ENCODE measurements at places on chromosomes 16 and 17.

DNA sequence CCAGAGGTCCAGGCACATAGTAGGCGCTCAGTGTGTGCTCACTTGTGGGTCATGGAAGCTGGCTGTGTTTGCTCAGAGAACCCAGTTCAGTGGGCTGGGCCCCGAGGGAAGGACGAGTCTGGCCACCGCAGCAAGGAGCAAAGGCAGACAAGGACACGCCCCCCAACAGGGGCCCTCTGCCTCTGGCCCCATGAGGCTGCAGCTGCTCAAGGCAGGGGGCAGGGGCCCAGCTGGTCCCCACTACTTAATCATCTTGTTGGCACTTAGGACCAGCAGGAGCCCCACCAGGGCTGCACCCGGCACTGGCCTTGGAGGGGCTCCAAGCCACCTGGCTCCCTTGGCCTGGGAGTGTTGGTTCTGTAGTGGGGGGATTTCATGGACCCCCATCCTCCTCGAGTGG is 16.1 kb downstream of the KCNJ12 start:
- no peak for DNase-seq

- no peak for DNase-seq
These were observed 20.5 kb downstream of the EFTUD2 start for GRCh38 chr17:44878627-44879221.

GRCh38 chr17:29043539-29044145 is 701 bp downstream of the PIPOX start:
- DNase-seq = no peak

GRCh38 chr16:87487361-87487924 is 5.4 kb downstream of the ZCCHC14 start:
- DNase-seq = peak; percentile 40

DNA sequence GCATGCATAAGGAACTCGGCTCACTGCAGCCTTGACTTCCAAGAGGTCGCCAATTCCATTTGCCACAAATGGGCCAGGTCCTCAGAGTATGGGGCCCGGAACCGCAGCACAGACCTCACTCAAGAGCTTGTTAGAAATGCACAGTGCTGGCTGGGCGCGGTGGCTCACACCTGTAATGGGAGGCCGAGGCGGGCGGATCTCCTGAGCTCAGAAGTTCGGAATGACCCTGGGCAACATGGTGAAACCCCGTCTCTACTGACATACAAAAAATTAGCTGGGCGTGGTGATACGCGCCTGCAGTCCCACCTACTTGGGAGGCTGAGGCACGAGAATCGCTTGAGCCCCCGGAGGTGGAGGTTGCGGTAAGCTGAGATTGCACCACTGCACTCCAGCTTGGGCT is 19.6 kb upstream of the N4BP1 start:
- DNase-seq = no peak

GRCh38 chr17:82440991-82441627 is 9.4 kb downstream of the CYBC1 start:
- DNase-seq = peak; percentile 54

DNA sequence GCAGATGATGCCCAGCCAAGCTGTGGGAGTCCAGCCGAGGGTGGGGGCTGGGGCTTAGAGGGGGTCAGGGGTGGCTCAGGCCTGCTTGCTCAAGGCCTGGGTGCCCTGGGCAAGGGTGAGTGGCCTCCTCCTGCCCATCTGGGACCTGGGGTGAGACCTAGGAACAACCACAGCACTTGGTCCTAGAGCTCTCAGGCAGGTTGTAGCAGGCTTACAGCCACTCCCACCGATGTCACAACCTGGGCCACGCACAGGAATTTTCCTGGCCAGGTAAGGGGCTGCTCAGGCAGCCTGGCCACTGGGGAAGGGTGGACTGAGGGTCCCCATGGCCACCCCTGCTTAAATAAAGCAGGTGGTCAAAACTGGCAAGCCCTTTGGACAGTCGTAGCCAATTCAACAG is 6.3 kb upstream of the SREBF1 start:
- no peak for DNase-seq

- DNase-seq = no peak
These were observed 53.0 kb downstream of the PECAM1 start for GRCh38 chr17:64337676-64338075.

DNA sequence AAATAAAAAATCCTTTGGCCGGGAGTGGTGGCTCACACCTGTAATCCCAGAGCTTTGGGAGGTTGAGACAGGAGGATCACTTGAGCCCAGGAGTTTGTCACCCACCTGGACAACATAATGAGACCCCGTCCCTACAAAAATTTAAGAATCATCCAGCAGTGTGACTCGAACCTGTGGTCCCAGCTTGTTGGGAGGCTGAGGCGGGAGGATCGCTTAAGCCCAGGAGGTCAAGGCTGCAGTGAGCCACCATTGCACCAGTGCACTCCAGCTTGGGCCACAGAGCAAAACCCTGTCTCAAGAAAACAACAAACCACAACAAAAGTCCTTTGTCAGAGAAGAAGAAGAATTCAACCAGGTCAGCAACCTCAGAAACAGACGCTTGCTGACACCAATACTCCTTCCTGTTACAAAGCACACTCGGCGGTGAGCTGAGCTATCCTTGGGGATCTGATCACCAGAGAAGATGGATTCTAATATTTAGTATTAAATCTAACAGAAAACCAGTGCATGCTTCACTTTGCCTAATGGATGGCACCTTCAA is 12.9 kb upstream of the PVALEF start:
- no peak for DNase-seq

DNA sequence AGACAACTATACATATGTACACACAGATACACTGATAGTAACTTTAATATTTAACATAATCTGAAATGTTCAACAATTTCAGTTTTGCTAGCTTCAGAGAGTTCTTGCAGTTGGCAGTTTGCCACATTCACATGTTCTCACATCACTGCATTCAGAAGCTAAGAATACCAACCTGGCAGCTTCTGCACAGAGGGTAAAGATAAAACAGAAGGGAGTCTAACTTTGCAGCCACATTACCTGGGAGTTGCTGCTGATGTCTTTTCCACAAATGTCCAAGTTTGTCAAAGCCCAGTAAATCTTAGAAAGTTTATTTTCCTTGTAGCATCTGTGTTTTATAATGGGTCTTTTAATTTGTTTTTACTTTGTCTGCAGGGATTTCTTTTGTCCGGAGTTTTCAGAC is 332.0 kb downstream of the BCAS3 start:
- DNase-seq = no peak

DNA sequence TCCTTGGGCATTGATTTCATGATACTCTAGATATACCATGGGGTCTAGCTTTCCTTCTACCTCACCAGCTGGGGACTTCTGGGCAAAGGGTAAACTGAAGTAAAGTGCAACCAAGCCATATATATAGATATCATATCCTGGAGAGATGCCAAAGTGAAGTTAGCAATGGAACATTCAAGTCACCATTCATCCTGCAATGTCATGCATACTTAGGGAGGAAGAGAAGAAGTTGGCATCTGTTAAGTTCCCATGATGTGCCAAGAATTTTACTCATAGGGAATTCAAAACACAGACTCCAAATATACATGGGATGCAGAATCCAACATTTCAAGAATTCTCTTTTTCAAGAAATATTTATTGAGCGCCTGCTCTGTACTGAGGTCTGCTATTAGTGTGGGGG is 399.8 kb downstream of the HS3ST4 start:
- no peak for DNase-seq

DNA sequence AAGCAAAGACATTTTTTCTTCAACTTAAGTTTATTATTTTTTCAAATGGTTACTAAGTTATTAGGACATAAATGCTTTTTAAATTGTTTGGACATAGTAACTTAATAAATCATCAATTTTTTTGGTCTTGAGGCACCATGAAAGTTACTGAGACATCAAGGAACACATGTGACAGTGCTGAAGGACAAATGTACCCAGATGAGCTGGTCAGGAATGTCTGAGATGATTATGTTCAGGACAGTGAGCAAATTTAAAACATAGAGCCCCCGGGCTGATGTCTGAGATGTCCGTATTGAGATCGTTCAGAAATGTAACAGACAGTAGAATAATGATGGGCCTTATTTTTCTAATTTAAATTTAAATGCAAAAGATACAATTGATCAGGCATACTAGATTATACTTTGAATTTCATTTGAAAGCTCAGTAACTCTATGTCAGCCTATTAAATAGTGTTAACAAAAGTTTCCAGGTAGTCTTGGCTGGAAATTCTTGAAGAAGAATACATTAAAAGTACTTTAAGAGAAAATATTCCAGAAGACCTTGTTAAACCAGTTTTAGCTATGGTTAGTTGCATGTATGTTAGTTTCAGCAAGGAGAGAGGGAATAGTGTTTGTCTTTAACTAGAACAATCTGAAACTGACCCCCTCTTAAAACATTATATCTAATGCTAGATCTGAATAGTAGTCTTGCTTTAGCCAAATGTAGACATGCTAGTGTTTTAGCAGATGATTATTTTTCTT is 36.4 kb downstream of the SEC14L1 start:
- no peak for DNase-seq

GRCh38 chr16:30802936-30803335 is 15.9 kb upstream of the ZNF629 start:
- DNase-seq = no peak

- no peak for DNase-seq
These were observed 4.7 kb upstream of the SMTNL2 start for GRCh38 chr17:4579678-4580077.

- DNase-seq = no peak
These were observed 617 bp downstream of the COASY start for GRCh38 chr17:42562388-42563142.

DNA sequence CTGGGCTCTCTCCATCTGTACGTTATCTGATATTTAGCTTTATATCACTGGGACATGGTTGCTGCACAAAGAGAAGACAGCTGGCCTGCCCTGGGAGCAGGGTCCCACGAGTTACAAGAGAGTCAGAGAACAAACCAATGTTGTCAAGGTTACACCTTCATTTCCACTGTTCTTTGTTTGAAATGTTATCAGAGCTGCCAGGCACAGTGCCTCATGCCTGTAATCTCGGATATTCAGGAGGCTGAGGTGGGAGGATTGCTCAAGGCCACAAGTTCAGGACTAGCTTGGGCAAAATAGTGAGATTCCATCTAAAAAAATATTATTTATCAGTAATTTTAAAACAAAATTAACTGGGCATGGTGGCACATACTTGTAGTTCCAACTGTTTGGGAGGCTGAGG is 34.6 kb downstream of the ATP6V0A1 start:
- no peak for DNase-seq

All from NCI-H187 (cell line).